ENCODE measurements at places on chromosomes 7 and 10.
A peak's percentile ranks its signal among the peaks of the same experiment; 100 is the strongest.

GRCh38 chr10:67819768-67820204 lies 18.2 kb downstream of the DNAJC12 start:
- no peak for DNase-seq

DNA sequence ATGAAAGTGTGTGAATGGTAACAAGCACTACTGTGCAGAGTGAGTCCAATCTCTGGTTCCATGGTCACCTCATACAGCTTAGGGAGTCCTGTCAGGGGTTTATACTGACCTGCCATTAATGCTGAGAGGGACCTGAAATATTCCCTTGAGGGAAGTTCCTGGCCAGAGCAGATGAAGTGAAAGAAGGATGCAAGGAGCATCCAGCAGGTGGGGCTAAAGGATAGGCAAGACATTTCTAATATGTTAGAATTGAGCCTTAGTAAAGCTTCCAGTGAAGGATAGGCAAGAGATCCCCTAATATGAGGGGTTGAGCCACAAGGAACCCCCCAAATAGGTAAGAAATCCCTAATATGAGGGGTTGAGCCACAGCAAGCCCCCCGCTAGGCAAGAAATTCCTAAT lies 25.5 kb upstream of the FAM221A start:
- no peak for DNase-seq

DNA sequence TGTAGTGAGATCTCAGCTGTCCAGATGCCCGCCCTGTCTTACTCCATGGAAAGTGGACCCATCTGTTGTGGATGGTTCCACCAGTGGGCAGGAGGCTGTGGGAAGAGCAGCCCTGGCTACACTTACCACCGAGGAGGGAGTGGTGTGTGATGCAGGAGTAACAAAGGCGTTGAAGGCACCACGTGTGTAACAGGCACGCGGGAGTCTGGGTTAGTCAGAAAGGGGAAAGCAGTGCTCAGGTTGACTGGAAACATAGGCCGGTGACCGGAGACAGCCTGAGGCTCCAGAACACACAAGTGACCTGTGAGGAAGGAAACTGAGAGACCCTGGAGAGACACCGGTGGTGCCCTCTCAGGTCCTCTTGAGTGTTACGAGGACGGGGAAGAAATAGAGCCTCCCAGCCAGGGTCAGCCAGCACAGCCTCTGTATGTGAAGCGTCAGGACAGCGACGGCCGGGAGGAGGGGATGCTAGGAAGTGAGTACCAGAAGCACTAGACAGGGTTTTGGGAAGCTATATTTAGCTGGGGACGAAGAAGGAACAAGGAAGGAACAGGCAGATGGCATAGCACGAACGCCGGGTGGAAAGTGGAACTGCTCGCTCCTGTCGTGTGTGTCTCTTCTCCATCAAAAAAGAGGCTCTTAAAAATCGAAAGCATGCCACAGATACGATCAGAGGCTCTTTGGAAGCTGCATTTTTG lies 51.7 kb downstream of the DAGLB start:
- no peak for DNase-seq

- DNase-seq = no peak
Measured at GRCh38 chr7:30815951-30816644, 44.9 kb downstream of the MINDY4 start.

DNA sequence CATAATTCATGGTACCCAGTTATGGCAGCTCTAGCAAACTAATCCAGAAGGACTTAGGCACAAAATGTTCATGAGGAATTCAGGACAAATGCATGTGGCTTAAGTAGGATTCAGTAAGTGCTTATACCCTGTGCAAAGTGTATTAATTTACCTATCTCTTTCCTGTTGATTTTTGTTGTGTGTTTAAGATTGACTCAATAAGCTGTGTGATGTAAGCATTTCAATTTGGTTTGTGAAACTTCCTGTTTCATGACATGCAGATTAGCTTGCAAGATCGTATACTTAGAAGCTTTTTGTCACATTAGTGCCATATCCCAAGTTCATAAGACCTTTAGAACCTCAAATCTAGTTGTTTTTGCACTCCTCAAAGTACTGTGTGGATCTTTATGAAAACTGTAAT lies 416.7 kb downstream of the ARL4A start:
- no peak for DNase-seq

GRCh38 chr7:42192066-42192465 lies 44.9 kb downstream of the GLI3 start:
- no peak for DNase-seq

GRCh38 chr7:149626972-149627371 lies 129.4 kb upstream of the ZNF746 start:
- no peak for DNase-seq

- DNase-seq = no peak
Measured at GRCh38 chr7:95397381-95397780, 1.2 kb upstream of the PON3 start.

DNA sequence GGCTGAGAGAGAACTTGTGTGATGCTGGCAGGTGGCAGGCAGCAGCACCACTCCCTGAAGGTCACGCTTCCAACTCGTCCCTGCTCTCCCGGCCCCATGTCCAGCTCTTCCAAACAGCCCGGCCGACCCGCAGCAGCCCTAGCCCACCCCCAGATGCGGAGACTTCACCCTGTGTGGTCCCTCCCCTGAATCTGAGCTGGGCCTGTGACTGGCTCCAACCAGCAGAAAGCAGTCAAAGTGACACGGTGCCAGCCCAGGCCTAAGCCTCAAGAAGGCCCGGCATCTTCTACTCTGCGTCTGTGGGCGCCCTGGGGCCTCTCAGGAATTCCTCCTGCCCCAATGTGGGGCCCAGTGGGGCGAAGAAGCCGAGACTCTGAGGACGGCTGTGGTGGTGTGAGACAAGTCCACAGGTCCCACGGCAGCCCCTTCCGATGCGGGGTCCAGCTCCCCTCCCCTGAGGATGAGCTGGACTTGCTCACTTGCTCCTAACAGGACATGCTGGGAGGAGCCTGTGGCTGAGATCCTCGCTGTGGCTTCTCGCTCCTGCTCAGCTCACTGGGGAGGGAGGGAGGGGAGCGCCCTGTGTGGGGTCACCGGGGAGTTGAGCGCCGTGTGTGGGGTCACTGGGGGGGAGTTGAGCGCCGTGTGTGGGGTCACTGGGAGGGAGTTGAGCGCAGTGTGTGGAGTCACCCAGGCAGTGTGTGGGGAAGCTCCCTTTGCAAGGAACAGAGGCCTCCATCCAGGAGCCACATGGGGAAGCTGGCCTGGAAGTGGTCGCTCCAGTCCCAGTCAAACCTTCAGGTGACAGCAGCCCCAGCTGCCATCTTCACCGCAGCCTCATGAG lies 9.5 kb downstream of the STK32C start:
- DNase-seq = no peak

DNA sequence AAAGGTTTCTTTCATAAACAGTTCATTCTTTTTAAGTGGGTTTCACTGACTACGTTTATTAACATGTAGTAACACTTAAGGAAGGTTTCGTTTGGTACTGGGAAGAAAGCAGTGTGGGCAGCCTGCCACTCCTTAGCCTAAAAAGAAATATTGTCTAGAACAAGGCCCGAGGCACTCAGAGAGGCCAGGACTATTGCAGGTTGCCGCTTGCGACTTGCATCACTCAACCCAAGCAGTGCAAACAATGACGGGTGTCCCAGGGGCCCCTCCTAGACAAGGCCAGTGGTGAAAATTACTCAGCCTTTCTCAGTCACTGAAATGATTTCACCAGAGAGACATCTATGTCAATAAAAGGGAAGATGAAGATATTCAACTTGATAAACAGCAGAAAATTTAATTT lies 243.9 kb downstream of the SNX13 start:
- DNase-seq = no peak

GRCh38 chr7:108010377-108010776 lies 7.4 kb upstream of the LAMB1 start:
- DNase-seq = no peak

- peak; percentile 78 for DNase-seq
Measured at GRCh38 chr10:73940634-73941221, 29.8 kb downstream of the PLAU start.

DNA sequence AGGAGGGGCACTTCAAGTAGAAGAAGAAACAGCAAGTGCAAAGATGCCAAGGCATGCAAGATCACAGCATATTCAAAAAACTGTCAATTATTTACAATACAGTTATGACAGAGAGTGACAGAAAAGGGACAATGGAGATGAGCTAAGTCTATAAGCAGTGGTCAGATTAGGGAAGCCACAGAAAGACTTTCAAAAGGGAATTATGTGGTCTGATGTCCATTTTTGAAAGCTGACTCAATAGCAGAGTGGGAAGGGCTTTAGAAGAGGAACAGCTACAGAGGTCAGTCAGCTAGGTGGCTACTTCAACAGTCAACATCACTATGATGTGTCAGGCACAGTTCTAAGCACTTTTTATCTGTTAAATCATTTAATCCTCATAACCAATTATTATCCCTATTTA lies 45.2 kb upstream of the SPOCK2 start:
- DNase-seq = no peak

DNA sequence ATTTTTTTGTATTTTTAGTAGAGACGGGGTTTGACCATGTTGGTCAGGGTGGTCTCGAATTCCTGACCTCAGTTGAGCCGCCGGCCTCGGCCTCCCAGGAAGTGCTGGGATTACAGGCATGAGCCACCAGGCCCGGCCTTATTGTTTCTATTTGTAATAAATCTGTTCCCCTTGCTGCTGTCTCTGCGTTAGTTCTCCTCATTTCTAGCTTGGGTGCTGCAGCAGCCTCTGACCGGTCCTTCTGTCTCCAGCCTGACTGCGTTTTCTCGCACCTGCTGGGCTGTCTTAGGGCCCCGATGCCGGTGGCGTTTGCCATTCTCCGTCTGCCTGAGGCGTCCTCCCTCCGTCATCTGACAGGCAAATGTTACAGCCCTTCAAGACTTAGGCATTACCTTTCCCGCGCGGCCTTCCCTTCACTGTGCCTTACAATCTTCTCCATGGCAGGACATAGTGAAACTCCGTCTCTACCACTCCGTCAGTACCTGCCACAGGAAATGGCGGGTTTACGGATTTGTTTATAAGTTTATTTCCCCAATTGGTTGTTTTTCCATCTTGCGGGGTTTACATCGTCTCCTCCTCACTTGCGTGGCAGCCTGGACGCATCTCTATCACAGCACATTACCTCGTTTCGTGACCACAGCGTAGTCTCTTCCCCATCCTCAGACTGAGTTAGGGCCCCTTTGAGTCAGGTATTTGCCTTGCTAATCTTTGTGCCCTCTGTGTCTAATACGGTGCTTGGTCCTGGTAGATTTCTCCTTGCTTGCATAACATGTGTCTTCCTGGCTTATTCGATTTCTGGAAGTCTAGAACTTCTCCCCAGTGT lies 2.3 kb upstream of the GIMAP8 start:
- DNase-seq = no peak

- no peak for DNase-seq
Measured at GRCh38 chr7:83410989-83411591, 237.8 kb downstream of the SEMA3E start.

DNA sequence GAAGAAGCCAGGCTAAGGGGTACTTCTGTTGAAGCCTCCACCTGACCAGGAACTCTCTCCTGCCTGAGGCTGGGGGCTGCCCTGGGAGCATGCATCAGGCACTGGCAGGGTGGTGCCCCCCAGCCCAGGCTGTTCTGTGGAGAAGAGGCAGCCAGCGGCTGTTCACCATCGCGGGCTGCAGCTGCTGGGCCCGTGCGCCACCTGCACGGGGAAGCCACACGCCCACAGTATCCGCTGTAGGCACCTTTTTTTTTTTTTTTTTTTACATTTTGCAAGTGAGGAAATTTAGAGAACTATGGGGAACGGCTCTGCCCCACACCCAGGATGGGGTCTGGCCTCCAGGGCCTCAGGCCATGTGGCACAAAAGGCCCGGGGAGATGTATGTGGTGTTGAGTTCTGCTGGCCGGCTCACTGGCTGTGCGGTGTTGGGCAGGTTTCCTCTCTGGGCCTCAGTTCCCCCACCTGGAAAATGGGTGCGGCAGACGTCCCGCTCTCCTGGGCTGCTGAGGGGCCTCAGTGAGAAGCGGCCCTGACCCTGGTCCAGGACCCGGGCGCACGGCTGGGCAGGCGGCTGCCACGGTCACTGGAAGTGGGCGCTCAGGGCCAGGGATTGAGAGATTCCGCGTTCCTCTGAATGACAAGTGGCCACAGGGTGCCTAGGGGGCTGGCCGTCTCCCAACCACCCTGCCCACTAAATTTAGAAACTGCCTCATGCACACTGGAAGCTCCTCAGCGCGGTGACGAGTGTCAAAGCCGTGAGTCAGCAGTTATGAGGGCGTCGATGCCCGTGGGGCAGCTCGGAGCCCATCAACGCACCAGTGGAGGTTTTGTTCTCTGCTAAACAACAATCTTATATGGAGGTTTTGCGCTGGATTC lies 8.8 kb upstream of the INTS1 start:
- peak; percentile 75 for DNase-seq

DNA sequence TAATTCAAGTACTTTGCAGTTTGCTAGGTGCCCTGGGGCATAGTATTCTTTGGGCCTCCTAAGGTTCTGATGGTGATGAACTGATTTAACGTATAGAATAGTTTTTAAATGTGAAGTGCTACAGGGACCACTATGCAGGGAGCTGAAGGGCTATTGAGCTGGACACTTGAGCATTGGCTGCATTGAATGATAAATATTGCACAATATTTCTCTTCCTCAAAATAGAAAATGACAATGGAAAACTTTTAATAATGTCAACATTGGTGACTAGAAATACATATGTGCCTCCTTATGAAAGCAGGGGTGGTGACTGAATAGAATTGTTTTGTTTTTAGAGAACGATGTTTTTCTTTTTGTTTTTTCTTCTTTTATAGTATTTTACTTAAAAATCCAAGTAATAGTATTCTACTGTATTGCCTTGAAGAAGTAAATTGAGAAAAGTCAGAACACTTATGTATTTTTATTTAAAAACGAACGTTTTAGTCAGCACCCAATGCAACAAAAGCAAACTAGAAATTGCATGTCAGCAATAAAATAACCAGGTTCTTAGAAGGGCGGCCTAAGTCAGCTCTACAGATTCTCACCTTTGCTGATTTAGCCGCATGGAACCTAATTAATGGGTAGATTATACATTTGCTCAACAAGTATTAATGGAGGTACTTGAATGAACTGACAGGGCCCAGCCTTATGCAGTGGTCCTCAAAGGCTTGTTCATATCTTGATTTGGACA lies 244.0 kb upstream of the KLF6 start:
- no peak for DNase-seq

DNA sequence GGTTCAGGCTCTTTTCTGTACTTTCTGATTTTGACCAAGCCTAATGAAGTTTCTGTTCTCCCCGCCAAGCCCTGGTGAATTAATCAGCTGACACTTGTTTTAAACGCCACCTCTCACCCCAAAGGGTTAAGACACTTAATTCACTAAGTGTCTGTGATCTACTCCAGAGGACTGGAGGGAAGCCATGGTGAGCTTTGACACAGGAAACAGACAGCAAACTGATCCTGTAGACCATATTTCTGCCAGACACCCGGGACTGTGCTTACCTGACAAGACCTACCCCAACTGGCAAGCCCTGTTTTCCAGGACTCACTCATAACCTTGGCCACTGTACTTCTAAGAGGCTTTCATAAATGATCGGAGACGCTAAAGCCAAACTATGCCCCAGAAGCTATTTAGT lies 126.0 kb downstream of the STRA8 start:
- no peak for DNase-seq

- no peak for DNase-seq
Measured at GRCh38 chr10:3438606-3439005, 266.0 kb upstream of the PITRM1 start.

GRCh38 chr7:158795272-158795671 lies 34.0 kb downstream of the ESYT2 start:
- DNase-seq = no peak

Measured in naive B cell (primary cell).